ENCODE measurements at places on chromosomes 6 and 20.

- no peak overlapping the region for H3K27ac ChIP-seq
- H3K36me3 ChIP-seq: no peaks in the 10 kb centered on the region
- H3K27me3 ChIP-seq: peaks cover 11% of the 10 kb centered on the region
Observed at GRCh38 chr6:36999061-36999750, 6.2 kb upstream of the FGD2 start.

GRCh38 chr6:26536571-26537159 lies 1.5 kb upstream of the HMGN4 start:
- peak overlapping the region; percentile 91 for H3K4me3 ChIP-seq
- peaks cover 3% of the 10 kb centered on the region for H3K27me3 ChIP-seq
- H3K36me3 ChIP-seq: peaks cover 7% of the 10 kb centered on the region

DNA sequence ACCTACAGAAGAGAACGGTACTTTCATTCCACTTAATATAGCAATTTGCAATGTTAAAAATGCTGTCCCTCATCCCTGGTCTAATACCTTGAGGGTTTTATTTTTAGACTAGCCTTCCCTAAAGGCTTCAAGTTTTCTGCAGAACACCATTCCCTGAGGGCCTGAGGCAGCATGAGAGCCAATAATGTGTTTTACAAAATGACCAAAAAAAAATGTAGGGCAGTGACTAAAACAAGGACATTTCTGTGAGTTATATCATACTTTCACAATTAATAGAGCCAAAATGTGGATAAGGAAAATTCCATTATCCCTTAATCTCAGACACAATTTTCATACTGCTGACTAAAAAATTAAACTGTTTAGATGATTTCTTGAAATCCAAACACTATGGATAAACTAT lies 22.7 kb downstream of the GPR63 start:
- no peak overlapping the region for H3K4me3 ChIP-seq
- no peaks in the 10 kb centered on the region for H3K36me3 ChIP-seq
- H3K27me3 ChIP-seq: peaks cover 2% of the 10 kb centered on the region
- H3K27ac ChIP-seq: no peak overlapping the region

GRCh38 chr6:4368649-4369048 lies 233.3 kb upstream of the ECI2 start:
- H3K36me3 ChIP-seq: no peaks in the 10 kb centered on the region
- no peak overlapping the region for H3K4me3 ChIP-seq
- H3K27ac ChIP-seq: no peak overlapping the region
- H3K4me1 ChIP-seq: peaks cover 5% of the 10 kb centered on the region

GRCh38 chr20:4329232-4329631 lies 313.9 kb upstream of the RNF24 start:
- H3K27me3 ChIP-seq: peaks cover 7% of the 10 kb centered on the region
- no peak overlapping the region for H3K27ac ChIP-seq
- no peak overlapping the region for H3K4me3 ChIP-seq
- H3K4me1 ChIP-seq: no peaks in the 10 kb centered on the region
- no peak for DNase-seq
